ENCODE measurements at places on chromosomes 3 and 15.

DNA sequence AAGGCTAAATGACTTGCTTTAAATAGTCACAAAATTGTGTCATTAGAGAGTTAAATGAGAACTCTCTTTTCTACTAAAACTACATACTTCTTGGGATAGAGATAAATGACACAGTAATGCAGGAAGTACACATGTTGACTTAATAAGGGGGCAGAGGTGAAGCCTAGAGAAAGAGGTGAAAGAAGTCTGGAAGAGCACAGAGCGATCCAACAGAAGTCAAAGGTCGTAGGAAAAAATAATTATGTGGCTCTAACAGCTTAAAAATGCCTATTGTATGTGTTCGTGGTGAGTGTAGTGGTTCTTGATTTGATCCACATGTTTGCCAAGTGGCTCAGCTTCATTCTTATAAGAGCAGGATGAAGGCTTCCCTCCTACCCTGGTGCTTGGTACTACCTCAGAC, 61.7 kb downstream of the TMEM212 start:
- DNase-seq = no peak

DNA sequence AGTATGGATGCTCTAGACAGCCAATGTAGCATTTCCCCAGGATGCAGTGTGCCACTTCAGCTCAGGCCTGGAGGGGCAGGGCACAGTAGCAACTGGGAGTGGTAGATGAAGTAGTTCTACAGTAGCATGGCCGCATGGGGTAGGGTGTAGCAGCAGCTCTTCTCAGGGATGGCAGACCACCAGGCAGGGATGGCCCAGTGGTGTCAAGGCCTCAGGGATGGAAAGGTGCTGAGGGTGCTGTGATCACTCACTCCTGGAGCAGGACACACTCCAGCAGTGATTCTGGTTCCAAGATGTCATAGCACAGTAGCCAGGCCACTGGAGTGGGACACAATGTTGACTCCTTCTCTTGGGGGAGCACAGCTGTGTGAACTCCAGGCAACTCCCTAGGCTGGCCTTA, 210.9 kb upstream of the LYSMD4 start:
- DNase-seq = peak; percentile 2

DNA sequence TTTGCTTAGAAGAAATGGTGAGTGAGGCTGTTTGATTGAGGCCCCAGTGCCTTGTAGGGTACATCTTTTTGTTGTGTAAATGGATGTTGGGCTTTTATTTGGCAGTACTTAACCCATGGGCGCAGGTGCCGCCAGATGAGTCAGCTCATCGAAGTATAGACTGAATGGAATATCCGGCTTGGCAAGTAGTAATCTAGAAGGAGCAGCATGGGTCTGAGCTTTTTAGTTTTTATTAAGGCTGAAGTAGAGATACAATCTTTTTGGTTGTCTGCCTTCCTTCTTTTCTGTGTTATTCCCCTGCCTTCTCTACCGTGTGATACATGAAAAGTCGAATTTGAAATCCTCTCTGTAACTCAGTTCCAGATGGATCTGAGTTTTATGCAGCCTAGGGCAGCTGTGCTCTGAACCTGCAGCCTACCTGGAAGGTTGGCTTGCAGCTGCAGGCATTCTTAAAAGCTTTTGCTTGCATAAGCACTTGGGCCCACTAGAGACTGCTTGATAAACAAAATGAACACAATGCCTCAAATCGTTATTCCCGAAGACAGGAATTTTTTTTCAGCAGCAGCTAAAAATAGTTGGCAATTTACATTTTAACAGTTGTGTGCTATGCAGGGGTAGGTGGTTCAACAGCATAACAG, 177.5 kb upstream of the CGNL1 start:
- DNase-seq = no peak

- DNase-seq = no peak
These were observed 41.3 kb upstream of the PDE8A start for GRCh38 chr15:84940399-84940798.

GRCh38 chr3:46978985-46979944, at the start of gene NBEAL2:
NBEAL2 (plus strand) TSS chr3:46979666; CDS start chr3:46979862, 196 bp downstream.
- DNase-seq = peak; percentile 86

GRCh38 chr3:50347187-50347813, 1.8 kb upstream of the ZMYND10 start:
- peak; percentile 66 for DNase-seq

DNA sequence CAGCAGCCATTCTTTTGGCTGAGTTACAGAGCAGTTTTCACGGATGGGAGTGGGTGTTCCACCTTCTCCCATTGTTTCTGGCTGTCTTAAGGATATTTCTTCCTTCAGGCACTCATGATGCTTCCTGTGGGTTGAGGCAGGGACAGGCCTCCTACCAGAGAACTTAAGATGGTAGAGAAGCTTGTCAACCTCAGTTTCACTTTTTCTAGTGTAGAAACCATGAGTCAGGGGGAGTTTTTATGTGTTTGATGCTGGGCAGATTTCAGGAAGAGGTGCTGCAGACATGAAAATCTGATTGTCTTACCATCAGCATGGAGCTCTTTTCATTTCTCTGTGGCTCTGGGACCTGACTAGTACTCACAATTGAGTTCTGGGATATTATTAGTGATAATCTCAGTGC, 48.7 kb upstream of the VEPH1 start:
- no peak for DNase-seq

- peak; percentile 74 for DNase-seq
These were observed at the start of gene ADAMTSL3 for GRCh38 chr15:83653639-83654378. ADAMTSL3 (plus strand) TSS chr15:83654123; CDS start chr15:83655762, 1,639 bp downstream.

DNA sequence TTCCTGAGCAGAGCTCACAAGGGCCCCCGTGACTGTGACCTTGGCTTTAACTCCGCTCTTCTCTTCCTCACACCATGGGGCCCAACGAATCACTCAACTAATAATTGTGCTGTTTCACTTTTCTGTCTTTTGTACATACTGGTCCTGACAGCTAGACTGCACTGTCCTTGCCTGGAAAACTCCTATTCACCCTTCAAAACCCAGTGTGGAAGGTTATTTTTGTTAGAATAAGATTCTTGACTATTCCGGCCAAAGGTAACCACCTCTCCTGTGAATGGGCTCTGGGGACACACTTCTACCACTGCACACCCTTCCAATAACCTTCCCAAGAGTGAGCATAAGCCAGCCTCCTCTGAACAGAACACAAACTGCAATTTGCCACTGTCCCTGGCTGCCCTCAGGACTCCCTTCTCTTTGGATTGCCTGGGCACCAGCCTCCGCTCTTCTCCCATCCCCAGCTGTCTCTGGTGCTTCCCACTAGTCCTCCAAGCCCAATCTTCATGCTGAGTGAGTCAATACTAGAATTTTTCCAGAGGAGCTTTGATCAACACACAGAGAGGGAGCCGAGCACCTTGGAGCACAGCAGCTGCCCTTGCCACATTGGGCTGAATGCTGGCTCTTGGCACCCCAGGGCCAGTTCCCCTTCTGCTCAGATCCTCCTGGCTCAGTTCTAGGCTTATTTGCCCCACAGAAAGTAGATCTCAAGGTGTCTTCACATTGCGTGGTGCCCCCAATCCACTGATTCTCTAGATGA, 2.1 kb downstream of the SCN5A start:
- no peak for DNase-seq

DNA sequence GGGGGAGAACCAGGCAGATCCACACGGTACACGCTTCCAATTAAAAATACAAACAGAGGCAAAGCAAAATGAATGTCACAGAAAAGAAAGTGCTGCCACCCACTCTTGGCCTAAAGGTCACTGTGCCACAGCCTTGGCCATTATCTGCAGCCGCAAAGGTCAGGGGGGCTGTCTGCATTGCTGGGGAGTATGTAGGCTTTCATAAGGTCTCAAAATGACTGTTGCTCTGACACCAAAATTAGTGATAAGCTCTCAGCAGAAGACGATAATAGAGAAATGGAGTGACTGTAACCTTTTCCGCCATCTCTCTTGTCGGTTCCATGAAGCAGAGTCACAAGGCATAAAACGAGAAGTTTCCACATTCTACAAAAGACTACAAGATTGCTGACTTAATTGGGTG, 374.2 kb upstream of the ICE2 start:
- DNase-seq = no peak

GRCh38 chr15:67836134-67836455, 3.8 kb downstream of the RNU6-1 start:
- no peak for DNase-seq

GRCh38 chr3:180528843-180529242, 73.1 kb upstream of the TTC14 start:
- DNase-seq = no peak

GRCh38 chr3:108008931-108009639, 81.7 kb downstream of the CD47 start:
- DNase-seq = no peak

GRCh38 chr15:74540161-74540760, 759 bp upstream of the ARID3B start:
- DNase-seq = no peak

DNA sequence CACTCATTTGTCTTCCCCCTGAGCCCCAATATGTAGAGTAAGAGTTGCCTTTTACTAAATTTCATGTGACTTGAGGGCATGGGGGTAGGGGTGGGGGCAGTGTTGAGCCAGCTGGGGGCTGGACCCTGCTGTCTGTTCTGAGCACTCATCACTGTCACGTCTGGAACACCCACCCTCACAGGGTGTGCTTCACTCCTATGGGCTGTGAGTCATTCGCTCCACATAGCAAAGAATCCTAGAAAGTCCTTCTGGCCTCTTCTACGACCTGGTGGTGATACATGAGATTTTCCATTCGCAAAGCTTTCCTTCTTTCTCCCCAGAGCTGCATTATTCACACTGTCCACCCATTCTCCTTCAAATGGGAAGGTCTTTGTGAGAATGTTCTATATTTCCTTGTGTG, 43.6 kb upstream of the MGLL start:
- DNase-seq = no peak

- DNase-seq = no peak
These were observed 30.0 kb downstream of the CHD2 start for GRCh38 chr15:92930054-92930621.

- DNase-seq = no peak
These were observed 15.9 kb upstream of the ZBTB38 start for GRCh38 chr3:141352262-141352984.

DNA sequence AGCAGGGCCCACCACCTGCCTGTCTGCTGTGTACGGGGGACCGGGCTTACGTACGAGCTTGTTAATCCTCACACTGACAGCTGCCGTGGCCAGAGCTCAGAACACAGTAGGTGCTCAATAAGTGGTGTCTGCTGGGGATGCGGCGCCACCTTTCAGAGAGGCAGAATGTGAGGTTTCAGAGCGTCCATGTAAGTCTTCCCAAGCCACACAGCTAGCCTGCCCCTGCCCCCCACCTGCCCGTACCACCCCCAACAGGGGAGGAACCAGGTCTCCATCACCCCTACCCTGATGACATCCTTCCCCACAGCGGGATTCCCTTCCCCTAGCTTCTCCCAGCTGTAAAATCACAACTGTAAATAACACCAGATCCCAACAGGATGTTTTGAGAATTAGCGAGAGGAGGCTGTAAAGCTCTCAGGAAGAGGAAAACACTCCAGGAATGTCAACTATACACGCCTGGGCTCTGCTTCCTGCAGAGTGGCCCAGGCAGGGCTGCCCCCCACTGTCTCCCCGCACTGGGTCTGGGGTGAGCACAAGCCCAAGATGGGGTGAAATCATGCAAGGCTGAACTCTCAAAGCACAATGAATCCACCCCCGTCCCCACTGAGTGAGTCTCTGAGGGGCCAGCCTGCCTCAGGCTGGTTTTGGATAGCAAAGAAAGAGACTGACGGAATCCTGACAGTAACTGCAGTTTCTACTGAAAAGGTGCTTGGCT, 250.1 kb upstream of the LYSMD4 start:
- no peak for DNase-seq
